HepG2 (cell line): ENCODE measurements at places on chromosomes 7 and 10.
A peak's percentile ranks its signal among the peaks of the same experiment; 100 is the strongest.

DNA sequence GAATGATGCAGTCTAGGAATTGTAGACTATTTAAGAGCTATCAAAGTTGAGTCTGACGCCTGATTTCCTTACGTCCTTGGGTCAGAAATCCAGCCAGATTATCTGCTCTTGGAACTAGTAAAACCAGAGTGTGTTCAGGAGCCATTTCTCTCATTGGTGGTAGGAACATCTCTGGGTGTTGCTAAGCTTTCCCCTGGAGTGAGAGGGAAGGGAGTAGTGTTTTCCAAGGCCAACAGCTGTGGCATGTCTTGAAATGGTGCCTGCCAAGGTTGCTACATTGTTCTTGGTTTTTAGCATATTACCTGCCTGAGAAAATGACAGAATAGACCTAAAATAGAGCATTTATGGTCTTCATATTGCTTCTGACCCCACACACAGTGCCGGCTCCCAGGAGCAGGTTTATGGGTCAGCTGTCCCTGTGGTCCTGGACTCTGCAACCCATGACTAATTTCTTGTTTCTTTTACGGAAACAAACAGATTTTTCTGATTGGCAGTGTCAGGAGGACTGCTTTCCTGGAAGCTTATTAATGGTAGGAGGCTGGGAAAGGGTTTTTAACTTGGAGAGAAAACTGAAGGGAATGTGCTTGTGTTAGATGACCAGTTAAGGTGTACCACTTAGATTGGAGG is 17.5 kb downstream of the GBF1 start:
- DNase-seq, result no peak

GRCh38 chr7:84025332-84025927 is 169.2 kb downstream of the SEMA3A start:
- DNase-seq, result peak; percentile 75

DNA sequence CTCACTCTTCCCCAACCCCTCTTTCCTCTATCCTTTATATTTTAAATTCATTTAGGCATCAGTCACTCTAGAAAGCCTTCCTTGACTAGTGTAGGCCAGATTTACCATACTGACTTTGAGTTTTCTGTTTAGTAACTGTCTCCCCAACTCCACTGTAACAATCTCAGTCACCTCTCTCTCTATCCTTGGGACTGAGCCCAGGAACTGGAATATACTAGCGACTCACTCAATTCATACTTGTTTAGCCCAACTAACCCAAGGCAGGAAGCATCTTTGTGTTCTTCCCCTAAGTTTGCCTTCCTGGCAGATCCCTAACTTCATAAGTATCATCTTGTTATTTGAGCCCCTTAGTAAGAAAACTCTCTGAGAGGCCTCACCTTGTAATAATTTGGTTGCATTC is 19.1 kb downstream of the PLCE1 start:
- DNase-seq, result no peak

DNA sequence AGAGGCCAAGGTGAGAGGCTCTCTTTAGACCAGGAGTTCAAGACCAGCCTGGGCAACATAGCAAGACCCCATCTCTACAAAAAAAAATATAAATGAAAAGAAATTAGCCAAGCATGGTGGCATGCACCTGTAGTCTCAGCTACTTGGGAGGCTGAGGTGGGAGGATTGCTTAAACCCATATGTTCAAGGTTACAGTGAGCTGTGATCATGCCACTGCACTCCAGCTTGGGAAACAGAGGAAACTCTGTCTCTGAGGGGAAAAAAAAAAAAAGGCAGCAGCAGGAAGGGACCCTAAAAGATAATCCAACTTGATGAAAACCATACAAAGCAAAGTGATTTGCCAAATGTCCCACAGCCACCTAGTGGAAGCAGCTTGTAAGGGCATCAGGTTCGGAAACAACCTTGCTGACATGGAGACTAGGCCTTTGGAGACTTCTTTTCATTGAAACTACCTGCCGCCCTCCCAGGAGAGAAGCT is 15.6 kb upstream of the PBLD start:
- DNase-seq, result peak; percentile 48

DNA sequence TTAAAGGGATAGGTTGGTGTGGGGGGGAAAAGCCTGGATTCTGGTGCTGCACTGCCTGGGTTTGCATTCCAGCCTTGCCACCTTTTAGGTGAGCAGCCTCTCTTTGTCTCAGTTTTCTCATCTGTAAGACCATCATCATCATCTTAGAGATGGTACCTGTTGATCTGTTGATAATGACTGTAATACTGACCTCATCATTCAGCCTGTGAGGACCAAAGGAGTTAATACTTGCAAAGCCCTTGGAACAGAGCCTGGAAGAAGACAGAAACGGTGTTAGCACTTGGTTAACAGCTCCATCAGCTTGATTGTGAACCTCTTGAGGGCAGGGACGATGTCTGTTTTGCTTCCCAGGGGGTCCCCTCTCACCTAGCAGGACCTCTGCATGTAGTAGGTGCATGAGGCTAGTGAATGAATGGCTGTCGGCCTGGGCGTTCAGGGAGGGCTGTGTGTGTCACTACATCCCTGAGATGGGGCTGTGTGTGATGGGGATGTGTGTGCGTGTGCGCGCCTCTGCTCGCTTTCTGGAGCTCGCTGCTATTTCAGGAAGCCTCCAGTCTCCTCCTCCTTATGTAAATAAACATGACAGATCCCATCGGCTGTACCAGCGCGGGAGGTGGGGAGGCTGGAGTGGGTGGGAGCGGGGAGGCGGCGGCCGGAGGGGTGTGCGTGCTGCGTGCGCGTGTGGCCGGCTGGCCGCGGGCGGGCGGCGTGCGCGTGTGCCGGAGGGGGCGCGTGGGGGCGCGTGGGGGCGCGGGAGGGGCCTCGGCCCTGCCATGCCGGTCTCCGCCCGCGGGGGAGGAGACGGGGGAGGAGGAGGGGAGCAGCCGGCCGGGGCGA is 61.2 kb downstream of the NEURL1 start:
- peak; percentile 39 for DNase-seq

DNA sequence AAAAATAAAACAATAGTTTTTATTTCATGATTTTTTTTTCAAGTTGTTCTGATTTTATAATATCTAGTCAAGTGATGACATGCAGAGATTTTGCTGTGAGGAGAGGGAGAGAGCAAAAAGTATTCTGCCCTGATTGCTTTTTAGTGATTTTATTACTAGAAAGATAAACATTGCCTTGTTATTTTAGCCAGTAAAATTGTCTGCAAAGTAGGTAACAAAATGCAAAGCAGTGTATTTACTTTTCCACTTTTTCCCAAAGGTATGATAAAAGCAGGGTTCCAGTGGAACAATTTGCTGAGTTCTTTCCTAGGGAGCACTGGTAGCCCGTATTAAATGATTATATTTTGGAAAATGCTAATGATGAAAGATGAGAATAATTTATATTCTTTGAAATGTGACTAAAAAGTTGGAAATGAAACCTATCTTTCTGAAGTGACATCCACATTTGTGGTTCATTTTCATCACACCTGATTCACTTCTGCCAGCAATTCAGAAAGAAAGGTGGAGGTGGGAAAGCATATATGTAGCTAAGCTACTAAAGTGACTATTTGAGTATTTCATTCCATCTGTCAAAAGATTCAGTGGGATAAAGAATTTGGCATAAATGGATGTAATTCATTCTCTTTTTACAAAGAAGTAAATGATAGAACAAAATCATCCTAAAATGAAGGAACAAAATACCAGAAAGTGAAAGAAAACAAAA is 300.3 kb downstream of the ADK start:
- DNase-seq, result no peak

- no peak for DNase-seq
Observed at GRCh38 chr10:124291001-124291701, 127.6 kb downstream of the OAT start.

- peak; percentile 16 for DNase-seq
Observed at GRCh38 chr10:90857635-90858460, at the start of gene HTR7. Gene HTR7 (minus strand): TSS chr10:90858039. CDS start chr10:90857671, 368 bp downstream.

DNA sequence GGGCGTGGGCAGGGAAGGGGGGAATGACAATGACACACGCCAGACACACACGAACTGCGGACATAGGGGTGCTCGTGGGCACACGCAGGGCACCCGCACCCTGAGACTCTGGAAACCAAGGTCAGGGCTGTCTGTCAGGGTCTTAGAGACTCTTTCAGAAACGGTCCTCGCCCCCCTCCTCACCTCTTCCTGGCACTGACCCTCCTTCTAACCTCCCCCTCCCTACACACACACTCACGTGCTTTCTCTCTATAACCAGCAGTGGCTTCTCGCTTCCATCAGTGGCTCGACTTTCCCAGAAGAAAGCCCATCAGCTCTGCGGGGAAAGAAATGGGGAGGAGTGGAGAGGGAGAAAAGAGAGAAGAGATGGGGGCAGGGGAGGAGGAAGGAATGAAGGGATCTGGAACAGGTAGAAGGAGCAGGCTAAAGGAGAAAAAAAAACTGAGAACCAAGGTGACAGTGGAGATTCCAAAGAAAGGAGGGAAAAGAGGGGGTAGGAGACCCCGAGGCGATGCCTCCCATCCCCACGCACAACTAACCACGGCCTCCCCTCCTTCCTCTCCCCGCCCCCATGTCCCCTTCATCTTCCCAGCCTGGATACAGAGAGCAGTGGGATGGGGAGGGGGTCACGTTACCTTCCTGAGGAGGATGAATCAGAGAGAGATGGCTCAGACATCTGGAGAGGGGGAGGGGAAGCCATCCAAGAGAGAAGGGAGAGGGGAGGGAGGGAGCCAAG is 1.7 kb upstream of the VGF start:
- no peak for DNase-seq

- DNase-seq, result no peak
Observed at GRCh38 chr10:35327790-35328403, 8.4 kb upstream of the CCNY start.

- no peak for DNase-seq
Observed at GRCh38 chr10:72792288-72792687, 100.3 kb downstream of the MCU start.

DNA sequence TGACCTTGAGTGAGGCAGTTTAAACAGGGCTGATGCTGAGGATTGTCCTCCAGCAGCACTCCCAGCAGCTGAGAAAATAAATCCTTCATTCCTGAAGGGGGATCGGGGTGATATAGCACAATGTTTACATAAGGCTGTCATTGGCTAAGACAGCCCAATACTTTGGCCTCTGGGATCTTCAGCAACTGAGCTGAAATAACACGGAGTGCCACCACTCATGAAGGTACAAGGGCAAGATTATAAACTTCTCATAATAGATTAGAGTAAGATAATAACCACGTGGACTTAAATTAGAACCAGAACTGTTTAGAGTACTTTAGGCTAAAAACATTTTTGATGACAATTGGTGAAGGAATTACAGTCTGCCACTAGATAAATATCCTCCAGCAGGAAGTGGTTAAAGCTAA is 70.0 kb upstream of the PAPSS2 start:
- DNase-seq, result peak; percentile 18

- peak; percentile 68 for DNase-seq
Observed at GRCh38 chr10:14608381-14609001, 166.2 kb downstream of the FAM107B start.

DNA sequence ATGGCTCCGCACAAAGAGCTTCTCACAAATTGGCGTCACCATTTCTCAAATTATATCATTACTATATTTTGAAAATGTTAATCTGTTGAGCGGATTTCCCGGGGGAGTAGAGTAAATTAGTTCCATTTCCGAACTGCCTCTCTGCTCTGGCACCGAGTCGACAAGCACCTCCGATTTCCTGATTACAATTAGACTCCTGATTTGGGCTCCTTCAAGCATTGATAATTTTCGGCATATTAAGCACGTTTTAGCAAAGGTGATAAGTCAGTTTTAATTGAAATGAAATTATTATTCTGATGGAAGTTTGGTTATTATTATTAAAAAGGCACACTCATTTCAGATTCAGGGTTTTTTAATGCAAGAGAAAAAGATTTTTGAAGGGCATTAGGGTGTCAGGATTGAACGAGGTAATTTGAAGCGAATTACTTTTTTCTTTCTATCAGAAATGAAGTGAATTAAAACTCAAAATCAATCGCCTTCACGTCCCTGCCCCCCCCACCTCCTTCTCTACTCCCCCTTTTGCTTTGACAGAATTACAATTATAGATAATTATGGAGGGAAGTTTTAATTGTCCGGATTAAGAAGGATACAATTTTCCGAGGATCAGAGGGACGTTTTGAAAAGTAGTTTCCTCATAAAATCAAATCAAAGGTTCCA is 4.0 kb upstream of the UNCX start:
- no peak for DNase-seq

DNA sequence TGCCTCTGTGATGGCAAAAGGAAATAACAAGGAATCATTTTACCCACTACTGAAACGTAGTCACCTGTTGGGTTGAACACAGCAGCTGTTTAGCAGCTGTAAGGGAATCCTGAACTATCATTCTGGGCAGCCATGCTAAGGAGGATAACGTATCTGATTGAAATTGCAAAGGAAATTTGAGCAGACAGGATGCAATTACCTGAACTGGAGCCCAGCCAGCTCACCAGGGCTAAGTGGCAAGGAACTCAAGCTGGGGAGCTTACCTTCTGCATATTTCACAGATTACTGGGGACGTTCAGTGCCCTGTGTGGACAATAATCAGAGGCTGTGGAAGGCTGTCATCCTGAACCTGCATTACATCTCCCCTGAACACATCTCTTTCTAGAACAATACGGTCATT is 650.5 kb downstream of the SORCS3 start:
- DNase-seq, result no peak

GRCh38 chr10:76523791-76524351 is 1092.4 kb downstream of the LRMDA start:
- DNase-seq, result no peak

DNA sequence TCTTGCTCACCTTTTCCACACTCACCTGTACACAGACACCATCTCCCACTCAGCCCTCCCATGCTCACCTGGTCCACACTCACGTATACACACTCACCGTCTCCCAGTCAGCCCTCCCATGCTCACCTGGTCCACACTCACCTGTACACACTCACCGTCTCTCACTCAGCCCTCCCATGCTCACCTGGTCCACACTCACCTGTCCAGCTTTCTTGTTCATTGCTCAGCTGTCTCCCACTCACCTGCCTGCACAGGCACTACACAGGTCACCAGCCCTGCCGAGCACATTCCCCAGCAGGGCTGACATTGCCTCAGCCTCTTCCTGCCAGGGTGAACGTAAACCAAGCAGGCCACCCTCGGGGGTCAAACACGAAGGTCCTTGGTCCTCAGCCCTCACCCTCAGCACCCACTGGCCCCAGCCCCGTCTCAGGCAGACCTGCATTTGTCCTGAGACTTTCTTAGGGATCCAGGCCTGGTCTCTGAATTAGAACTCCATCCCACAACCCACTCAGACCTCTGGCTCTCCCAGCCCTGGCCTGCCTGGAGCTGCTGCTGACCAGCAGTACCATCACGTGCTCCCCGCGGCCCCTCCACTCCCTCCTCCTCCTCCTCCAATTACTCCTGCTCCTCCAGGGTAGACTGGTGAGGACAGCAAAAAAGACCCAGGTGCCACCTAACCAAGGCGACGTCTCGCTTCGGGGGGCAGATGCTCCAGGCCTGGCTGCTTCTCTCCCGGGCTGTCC is 12.8 kb upstream of the DNAAF5 start:
- DNase-seq, result no peak

GRCh38 chr7:106063692-106064091 is 48.4 kb downstream of the SYPL1 start:
- DNase-seq, result no peak

DNA sequence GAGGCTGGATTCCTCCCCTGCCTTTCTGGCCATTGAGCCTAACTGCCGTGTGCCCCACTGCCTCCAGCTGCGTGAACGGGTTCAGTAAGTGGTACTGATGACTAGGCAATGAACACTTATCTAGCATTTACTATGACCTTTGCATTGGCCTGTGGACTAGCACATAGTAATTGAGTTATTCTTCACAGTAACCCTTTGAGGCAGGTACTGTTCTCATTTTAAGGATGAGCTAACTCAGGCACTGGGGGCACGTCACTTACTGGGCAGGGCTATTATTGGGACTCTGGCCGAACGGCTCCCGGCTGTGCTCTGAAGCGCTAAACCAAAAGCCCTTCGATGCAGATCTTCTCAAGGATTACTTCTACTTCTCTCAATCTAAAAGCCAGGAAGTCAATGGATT is 38.3 kb downstream of the WIPF3 start:
- DNase-seq, result no peak
